SK-N-SH treated with all-trans-retinoic acid at 6 μM for 48 hours (cell line): ENCODE measurements at places on chromosomes 4 and X.
A peak's percentile ranks its signal among the peaks of the same experiment; 100 is the strongest.

DNA sequence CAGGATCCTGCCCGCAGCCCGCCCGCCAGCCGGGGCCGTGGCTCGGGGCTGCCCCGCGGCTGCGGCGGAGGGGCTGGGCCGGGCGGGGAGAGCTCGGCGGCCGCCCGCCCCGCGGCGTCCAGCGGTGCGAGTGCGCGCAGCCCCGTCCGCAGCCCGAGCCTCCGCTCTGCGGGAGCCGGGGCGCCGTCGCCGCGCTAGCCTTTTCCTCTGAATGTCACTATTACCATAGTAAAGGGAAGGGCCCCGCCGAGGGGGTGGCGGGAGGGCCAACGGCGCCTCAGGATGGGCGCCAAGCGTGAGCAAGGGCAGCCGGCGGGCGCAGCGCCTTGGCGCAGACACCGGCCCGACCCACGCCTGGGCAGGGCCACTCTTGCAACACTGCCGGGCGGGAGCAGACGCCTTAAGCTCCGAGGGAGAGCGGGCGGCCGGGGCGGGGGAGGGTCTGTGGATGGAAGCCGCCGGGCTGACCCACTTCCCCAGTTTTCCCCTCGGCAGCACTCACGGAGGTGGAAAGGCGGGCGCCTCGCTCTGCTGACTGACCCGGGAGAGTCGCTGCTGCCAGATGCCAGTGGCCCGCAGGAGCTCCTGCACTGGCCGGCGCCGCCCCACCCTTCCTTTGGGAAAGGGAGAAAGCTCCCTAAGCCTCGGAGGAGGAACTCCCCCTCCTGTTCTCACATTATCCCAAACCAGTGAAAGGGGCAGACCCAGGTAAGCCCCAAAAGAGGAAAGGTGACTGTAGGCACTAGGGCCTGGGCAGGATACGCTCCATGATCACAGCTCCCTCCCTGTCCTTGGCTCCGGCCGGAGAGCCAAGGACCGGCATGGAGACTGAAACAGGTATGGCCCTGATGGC lies 329.4 kb downstream of the HNRNPD start:
- peak; percentile 87 for ATAC-seq

GRCh38 chr4:11805842-11806241 lies 377.1 kb upstream of the HS3ST1 start:
- ATAC-seq, result no peak

DNA sequence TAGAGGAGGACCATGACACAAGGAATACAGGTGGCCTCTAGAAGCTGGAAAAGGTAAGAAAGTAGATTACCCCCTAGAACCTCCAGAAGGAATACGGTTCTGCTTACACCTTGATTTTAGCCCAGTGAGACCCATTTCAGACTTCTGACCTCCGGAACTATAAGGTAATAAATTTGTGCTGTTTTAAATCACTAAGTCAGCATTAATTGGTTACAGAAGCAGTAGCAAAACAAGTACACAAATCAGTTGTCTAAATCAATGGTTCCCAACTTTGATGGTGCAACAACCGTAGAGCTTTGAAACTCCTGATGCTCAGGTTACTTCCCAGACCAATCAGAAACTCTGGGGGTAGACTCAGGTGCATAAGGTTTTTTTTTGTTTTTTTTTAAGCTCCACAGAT lies 113.6 kb downstream of the RTL9 start:
- ATAC-seq, result no peak

- no peak for ATAC-seq
Measured at GRCh38 chr4:25790024-25790423, 72.8 kb downstream of the SEL1L3 start.

GRCh38 chrX:140866446-140866845 lies 135.9 kb upstream of the SPANXB1 start:
- no peak for ATAC-seq

- no peak for ATAC-seq
Measured at GRCh38 chr4:122796801-122797404, 29.7 kb upstream of the FGF2 start.

GRCh38 chrX:53095796-53096195 lies 1.9 kb downstream of the KANTR start:
- no peak for ATAC-seq

- no peak for ATAC-seq
Measured at GRCh38 chr4:48914311-48914710, 7.7 kb upstream of the OCIAD2 start.

DNA sequence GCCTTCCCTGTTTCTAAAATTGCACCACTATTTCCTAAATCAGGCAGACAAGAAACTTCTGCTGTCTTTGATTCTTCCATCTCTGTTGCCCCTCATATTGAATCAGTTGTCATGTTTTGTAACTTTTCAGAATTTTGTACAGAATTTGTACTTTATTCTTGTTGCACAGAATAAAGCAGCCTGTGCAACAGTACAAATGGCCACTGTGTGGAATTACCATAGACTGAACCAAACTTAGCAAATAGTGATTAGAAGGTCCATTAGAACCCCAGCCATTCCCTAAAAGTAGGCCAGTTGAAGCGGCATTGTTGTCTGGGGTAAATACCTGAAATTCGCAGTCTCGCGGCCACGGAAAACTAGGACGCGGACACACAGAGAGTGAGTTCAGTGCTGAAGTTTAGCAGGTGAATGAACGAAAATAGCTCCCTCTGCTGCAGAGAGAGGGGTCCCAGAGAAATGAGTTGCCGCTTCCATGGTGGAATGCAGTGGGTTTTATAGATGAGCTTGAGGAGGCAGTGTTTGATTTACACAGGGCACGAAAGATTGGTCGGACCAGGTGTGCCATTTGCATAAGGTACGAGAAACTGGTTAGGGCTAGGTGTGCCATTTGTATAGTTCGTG lies 71.8 kb downstream of the C4orf33 start:
- no peak for ATAC-seq

- no peak for ATAC-seq
Measured at GRCh38 chrX:24646006-24646405, 1.1 kb downstream of the PCYT1B start.

GRCh38 chr4:105644257-105644656 lies 64.2 kb downstream of the INTS12 start:
- ATAC-seq, result no peak
